ENCODE measurements at places on chromosomes 5 and 9.

DNA sequence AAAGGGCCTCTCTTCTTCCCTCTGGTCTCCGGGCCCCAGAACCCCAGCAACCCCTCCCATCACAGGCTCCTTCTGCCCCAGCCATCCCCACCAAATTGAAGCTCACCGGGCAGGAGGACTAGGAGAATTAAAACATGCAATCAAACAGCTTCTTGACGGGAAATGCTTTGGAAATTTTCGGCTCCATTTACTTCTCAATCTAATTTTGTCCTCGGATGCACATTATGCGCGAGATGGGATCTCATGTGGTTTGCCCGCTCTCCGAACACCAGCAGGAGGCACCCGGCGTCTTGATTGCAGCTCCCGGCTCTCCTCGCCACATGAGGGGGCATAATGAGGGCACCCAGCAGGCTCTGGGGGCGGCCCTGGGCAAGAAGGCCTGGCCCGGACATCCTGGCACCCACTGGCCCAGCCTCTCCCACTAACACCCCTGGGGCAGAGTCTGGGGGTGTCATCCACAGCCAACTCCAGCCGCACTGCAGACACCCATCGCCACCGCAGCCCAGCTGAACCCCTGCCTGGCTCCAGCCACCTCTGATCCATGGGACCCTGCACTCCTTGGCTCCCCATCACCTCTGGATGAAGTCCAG lies 135.5 kb downstream of the PAX5 start:
- DNase-seq = no peak

GRCh38 chr5:93186076-93186682 lies 394.8 kb downstream of the NR2F1-AS1 start:
- DNase-seq = peak; percentile 41

DNA sequence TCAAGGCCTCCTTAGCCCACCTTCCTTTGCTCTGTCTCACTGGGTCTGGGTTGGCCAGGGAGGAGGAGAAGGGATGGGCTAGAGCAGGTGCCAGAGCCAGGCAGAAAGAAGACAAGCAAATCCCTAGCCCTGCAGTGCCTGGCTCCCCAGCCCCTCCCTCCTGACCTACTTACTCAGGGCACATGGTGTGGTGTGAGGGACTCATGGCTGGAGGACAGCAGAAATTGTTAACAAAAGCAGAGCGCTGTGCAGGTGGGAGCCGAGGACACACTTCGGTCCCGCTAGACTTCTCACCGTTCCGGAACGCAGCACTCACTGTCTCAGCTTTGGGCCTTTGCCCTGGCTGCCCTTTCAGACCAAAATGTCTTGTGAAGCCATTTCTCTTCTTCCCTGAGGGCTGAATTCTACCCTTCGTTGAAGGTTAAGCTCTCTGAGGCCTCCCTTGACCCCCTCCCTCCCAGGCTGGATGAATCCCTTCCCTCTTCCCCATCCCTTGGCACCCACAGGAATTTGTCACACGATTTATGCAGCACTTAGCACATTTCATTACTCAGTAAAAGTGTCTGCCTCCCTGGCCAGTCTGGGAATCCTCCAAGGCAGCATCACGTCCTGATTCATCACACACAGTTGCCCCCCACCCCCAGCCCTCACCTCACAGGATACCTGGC lies 263.9 kb upstream of the TRPC7 start:
- DNase-seq = no peak

DNA sequence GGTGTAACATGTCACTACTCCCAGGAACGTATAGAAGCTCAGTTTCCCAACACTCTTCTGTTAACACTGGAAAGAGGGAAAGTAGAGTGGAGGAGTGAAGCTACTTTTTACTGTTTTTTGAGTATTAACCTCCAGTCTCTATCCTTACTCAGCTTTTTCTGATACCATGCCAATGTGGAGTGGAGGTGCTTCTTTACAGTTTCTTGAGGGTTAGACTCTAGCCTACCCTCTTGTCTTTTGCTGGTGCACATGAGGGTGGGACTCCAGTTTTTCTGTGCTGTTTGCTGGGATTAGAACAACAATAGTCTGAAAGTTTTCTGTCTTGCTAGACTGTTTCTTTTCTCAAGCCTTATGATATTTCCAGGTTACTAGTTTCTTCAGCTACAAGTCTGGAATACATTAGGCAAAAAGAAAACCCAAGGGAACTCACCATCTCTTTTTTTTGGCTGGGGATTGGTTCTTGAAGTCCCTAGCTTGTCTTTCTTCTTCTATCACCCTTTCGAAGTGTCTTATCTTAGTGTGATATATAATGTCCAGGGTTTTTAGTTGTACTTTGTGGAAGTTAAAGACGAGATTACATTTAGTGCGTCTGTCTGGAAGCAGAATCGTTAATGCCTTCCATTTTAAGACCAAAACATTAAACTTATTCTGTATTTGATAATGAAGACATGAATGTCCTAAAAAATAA lies 35.9 kb downstream of the PRR16 start:
- DNase-seq = no peak

GRCh38 chr5:9156282-9156681 lies 389.6 kb downstream of the SEMA5A start:
- DNase-seq = peak; percentile 30

GRCh38 chr5:7714119-7714518 lies 136.8 kb downstream of the CFAP90 start:
- DNase-seq = no peak

DNA sequence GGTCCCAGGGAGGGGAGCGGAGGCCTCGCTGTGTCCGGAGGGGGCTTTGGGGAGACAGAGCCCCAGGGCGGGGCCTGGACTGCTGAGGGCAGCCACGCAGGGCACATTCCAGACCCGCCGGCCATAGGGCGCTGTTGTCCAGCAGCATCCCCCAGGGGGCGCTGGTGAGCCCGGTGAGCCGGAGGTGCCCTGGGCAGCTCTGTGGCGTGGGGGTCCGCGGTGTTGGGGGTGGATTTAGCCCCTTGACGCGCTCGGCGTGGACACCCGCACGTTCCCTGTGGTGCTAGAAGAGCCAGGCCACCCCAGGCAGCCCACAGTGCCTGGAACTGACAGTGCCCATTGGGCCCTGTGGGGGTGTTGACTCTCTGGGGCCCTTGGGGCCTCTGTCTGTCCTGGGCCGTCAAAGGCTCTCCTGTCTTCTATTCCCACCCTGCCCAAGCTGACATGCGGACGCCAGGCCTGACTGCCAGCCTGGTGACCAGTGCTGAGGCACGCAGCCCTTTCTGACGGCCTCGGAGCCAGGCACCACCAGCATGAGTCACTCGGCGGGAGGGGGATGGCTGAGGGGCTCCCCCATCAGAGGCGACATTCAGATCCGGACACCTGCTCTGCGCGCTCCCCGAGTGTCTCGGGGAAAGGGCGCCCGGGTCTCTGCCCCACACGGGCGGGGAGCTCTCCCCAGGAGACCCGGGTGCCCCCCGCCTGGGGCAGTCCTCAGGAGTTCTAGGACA lies 23.9 kb downstream of the TPPP start:
- no peak for DNase-seq

DNA sequence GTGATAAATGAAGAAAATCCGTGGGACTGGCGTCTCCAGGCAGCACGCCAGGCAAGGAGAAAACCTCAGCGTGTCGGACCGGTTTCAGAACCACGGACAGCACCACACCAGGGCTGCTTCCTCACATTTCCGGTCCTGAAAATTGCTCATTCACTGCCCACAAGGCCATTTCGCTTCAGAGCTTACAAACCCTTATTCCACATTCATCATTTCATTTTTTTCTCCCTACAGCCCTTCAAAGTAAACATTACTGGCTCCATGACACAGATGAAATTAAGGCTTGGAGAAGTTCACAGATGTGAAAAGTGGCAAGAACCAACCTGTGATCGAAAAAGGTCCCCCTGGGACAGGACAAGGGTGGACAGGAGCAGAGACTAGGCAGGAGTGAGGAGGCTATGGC lies 1.5 kb upstream of the GPRIN1 start:
- peak; percentile 30 for DNase-seq

- no peak for DNase-seq
Observed at GRCh38 chr5:79759848-79760247, 70.2 kb downstream of the CMYA5 start.

- no peak for DNase-seq
Observed at GRCh38 chr5:7754997-7755596, 95.8 kb downstream of the CFAP90 start.

- DNase-seq = no peak
Observed at GRCh38 chr9:2085716-2086115, 70.6 kb downstream of the SMARCA2 start.

GRCh38 chr5:147396070-147396823 lies 113.6 kb downstream of the DPYSL3 start:
- DNase-seq = no peak

DNA sequence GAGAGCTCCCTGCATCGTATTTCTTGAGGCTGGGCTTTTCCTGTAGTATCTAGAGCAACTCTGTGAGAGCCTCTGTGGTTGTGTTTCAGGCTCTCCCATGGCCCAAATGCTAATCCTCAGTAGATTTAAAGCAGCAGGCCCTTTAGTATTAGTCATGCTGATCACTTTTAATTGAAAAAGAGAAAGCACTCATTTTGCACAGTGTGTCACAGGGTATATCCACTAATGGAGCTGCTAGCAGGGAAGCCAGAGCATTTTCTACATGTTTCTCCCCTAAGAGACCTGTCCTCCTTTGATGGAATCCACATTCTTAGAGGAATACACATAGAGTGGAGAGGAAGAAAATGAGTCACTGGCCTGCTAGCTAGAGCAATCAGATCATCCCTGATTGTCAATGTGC lies 348.5 kb downstream of the TMEM232 start:
- DNase-seq = peak; percentile 52

DNA sequence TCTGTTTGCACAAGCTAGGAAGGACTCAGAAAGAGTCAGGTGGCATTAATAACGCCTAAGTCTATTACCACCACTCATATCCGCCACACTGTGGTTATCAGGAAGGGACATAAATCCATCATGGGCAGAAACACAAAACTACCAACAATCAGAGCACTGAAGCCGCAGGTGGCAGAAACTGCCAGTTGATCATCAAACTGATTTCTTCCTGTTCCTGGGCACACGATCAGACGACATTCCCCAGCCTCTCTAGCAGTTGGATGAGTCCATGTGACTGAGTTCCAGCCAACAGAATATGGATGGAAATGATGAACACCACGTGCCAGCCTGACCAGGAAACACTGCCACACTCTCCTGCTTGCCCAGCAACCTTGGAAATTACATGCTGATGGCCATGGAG lies 181.7 kb downstream of the ELAVL2 start:
- DNase-seq = no peak
